HuH-7 (cell line): ENCODE measurements at places on chromosomes 3 and 15.

GRCh38 chr15:62118520-62119226 lies 46.4 kb downstream of the C2CD4B start:
- DNase-seq = no peak

DNA sequence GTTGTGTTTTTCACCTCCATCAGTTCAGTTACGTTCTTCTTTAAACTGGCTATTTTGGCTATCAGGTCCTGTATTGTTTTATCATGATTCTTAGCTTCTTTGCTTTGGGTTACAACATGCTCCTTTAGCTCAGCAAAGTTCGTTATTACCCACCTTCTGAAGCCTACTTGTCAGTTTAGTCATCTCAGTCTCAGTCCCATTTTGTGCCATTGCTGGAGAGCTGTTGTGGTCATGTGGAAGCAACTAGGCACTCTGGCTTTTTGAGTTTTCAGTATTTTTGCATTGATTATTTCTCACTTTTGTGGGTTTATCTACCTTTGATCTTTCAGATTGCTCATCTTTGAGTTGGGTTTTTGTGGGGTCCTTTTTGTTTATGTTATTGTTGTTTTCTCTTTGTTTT lies 151.3 kb downstream of the CFAP20DC start:
- DNase-seq = no peak

DNA sequence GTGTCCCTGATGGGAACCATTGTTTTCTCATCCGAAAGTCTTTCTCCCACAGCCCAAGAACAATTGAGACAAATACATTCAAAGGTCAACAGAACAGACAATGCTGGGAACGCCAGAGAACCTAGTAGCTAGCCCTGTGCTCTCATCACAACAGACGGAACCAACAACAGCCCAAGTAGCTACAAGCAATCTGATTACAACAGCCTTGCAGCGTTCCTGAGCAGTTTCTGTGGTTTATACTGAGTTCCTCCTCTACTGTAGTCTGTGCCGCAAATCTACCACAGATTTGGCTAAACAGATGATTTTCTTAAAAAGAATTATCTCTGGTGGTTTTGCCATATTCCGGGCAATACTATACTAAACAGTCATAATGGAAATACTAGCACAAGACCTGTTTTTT lies 435.6 kb downstream of the MECOM start:
- DNase-seq = no peak

DNA sequence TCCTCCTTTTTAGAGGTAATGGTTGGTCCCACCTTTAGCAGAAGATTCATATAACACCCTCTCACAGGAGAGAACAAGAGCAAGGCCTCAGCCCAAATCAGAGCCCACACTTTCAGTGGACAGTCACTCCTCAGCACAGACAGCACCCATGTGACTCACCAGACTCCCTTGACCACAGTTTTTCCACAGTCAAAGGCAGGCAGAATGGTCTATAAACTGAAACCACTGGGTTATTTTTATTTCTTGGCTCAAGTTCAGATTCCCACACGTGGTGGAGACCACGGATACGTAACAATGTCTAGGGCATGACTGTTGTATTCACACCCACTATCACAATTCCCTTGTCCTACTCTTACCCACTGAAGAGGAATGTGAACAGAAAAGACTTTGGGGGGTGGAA lies 237.8 kb upstream of the UBE2E1 start:
- DNase-seq = no peak

GRCh38 chr3:12972781-12973702 lies 100.2 kb downstream of the IQSEC1 start:
- no peak for DNase-seq

DNA sequence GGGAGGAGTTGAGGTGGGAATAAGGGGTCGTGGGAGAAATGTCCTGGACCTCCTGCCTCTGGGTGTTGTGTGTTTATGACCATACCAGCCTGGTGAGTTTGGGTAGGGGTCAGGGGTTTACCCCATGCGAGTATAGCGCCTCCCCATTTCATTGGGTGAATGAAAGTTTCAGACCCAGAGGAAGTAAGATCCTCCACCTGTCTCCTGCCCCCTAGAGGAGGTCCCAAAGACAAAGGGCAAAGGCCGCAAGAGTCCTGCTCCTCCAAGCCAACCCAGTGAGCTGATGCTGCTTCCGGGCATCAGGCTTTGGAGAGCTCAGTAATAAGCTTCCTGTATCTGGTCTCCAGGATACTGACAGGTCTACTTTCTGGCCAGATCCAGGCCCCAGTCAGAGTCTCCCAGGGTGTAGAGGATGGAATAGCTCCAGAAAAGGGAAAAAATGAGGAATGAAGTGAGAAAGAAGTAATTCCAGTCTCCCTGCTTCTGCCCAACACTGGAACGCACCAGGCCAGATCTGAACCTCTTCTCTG lies 6.4 kb upstream of the TBC1D21 start:
- peak; percentile 18 for DNase-seq

DNA sequence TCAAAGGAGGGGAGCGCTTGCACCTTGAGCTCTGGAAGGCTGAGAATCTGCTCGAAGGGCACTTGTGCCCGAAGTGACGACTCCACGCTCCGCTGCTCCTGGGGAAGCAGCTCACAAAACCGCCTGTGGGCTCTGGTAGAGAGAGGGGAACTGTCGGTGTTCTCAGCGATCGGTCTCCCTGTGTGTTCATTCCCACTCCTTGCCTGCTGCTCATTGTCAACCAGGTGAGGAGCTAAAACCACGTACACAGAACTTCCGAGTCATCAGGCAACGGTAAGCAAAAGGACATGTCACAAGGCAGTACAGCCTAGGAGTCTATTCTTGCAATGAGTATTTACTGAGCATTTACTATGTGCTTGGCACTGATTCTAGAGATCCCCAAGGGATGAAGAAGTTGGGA lies 1.5 kb downstream of the CIB1 start:
- DNase-seq = no peak

DNA sequence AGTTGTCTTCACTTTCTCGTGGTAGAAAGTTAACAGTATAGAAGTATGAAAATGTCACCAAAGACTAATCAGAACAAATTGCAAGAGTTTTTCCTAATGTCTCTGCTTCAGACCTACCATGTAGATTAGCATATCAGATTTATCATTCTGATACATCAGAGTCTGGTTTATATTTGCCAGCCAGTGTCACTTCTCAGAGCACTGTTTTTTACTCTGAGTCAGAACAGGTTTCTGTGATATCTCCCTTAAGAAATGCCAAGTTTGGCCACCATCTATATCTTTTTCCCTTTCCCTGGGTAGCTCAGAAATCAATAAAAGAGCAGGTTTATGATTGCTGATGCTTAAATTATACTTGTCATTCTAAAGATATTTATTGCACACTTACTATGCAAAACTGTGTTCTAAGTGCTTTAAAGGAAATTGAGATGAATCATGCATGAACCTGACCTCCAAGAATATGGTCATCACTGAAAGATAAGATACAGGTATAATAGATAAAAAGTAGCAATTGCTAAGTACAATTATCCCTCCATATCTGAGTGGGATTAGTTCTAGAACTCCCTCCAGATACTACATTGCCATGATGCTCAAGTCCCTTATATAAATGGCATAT lies 672.7 kb upstream of the NAALADL2 start:
- no peak for DNase-seq

- no peak for DNase-seq
Observed at GRCh38 chr3:109806929-109807328, 469.6 kb upstream of the DPPA4 start.

- DNase-seq = no peak
Observed at GRCh38 chr3:39013289-39013688, 38.5 kb downstream of the SCN11A start.

GRCh38 chr15:52794665-52795463 lies 4.7 kb upstream of the ONECUT1 start:
- DNase-seq = no peak

GRCh38 chr15:95302206-95302605 lies 1028.3 kb upstream of the NR2F2 start:
- DNase-seq = no peak

DNA sequence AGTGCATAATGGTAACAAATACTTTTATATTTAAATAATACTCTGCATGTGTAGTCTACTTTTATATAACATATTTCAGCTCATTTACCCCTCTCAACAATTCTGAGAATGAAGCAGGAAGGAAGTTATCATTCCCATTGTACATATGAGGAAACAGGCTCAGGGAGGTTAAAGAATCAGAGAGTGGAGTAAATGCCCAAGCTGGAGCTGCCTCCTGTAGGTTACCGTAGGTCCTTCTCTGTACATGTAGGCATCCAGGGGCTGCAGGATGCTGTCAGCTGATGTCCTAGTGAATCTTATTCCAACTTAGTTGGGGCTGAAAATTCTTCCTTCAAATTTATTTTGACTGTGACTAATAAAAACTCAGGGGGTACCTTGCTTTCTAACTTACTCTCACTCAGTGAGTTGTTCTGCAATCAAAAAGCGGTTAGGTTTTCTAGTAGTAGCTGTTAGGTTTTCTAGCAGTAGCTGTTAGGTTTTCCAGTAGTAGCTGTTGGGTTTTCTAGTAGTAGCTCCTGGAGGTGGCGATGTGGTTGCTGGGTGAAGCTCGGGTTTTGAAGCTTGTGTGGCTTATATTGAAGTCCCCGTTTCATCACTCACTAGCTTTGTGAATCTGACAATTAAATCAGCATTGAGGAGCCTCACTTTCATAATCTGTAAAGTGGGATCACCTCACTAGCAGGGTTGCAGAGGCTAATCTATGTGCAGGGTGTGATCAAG lies 357.0 kb downstream of the NR2F2 start:
- no peak for DNase-seq

GRCh38 chr3:32751377-32751776 lies 66.4 kb downstream of the CNOT10 start:
- DNase-seq = no peak

GRCh38 chr3:103319912-103320311 lies 885.1 kb downstream of the ZPLD1 start:
- DNase-seq = no peak

GRCh38 chr3:44989636-44990373 lies 13.8 kb downstream of the EXOSC7 start:
- no peak for DNase-seq

DNA sequence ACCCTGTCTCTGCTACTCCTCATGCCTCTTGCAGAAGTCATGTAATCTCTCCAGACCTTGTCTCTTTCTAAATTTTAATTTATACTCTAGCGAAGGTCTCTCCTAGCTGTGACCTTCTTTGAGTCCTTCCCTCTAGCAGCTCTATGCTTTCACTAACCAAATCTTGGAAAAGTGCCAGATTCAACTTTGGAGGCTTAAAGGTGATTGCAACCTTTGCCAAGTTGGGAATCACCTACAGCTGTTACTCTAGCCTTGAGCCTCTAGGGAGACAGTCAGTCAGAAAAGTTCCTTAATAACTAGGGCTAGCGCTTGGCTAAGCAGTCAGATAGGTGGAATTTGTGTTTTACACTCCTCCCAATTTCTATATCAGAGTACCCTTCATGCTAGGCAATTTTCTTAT lies 46.1 kb upstream of the ABI3BP start:
- no peak for DNase-seq

- DNase-seq = no peak
Observed at GRCh38 chr3:32140943-32141342, 34.5 kb downstream of the GPD1L start.

DNA sequence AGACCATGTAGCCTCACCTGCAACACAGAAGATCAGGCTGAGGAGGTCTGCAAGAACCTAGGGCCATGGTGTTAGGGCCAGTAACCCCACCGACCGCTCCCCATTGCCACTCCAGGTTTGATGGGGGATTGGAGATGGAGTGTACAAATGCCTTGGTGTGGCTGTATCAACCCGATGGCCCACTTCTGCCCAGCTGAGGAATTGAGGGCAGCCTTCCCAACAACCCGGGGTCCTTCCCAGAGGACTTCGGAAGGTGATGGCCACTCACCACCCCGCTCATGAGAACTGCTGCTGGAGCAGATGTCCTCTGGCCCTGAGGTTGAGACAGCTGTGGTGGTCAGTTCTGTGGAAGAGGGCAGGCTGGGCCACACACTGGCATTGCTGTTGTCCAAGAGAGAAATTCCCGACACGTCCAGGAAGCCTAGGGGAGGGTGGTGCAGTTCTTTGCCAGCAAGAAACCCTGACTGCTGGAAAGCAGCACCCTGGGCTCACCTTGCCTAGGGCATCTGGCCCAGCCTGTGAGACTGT lies 8.9 kb downstream of the GORASP1 start:
- DNase-seq = no peak

GRCh38 chr3:71984843-71985613 lies 200.1 kb upstream of the PROK2 start:
- DNase-seq = no peak

DNA sequence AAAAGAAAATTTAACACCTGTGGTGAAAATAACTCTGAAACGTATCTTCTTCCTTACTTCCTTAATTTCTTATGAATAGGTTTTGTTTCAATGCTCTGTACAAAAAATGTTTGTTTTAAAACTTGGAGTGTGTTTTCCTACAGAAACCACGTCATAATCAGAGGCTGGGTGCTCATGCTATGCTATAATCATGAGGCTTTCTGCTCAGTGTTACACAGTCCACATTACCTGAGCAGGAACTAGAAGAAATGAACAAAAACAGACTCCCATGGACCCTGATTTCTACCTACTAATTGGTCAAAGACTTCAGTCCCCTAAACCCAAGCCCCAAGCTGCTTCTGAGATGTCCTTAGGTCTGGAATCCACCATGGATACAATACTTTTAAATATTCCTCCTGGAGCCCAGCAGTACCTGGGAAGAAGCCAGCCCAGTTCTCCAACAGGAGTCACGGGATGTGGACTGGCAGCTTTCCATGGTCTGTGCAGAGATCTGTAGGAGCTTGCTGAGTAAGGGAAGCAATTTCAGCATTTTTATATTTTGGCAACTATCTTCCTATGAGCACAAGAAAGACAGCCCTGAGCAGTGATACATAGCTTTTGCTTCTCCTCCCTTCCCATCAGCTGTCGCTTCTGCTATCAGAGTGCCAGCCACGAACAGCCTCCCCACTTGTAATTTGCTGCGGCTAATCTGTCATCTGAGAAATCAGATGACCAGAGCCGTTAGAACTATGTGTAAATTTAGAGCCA lies 65.6 kb downstream of the WDR72 start:
- no peak for DNase-seq

DNA sequence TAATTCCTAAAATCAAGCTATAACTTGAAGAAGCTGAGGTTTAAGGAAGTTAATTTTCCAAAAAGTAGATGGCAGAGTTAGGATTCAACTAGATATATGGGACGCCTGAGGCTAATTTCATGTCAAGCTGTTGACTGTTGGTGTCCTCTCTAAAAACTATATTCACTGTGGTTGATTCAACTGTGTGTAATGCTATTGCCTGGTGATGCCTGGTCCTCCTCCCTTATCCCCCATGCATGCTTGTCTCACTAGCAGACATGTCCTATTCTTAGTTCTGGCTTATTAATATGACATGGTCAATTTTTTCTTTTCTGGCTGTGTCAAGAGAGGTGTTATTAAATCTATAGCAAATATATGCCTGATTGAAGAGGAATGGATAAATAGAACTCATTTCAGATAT lies 156.1 kb downstream of the SPATA16 start:
- DNase-seq = no peak

GRCh38 chr3:47104259-47104658 lies 59.7 kb downstream of the SETD2 start:
- DNase-seq = no peak

GRCh38 chr3:149871855-149872254 lies 58.8 kb downstream of the RNF13 start:
- no peak for DNase-seq
